ENCODE measurements at places on chromosomes 1 and 21. TPM values are rescaled to one million over a fixed set of nuclear protein-coding genes. Genes with fewer than 3 reads are reported as not detected.

DNA sequence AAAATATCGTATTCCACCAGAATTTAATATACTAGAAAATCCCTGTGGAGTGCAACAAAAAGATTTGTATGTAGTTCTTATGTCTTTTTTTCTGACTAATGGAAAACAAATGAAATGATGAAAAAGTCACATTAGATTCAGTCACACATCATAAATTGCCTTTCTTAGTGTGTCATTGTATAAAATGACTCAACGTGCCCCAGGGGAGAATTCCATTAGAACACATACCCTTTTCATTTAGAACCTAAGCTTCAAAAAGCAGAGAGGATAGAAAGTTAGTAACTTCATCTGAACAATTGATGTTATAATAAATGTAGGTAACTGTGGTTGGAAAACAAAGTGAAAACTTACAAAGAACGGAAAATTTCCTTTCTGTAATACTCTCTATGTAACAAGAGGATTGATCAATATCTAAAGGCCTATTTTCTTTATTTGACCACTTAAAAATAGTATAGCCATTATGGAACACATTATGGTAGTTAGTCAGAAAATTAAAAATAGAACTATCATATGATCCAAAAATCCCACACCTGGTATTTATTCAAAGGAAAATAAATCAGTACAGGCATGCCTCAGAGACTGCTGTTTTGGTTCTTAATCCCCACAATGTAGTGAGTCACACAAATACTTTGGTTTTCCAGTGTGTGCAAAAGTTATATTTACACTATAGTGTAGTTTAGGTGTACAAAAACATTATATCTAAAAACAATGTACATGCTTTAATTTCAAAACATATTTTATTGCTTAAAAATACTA is 1016.1 kb downstream of the KCNT2 start:
- DNase-seq: no peak
- H3K27me3 ChIP-seq: no peaks in the 10 kb centered on the region
- no peaks in the 10 kb centered on the region for H3K36me3 ChIP-seq
- H3K4me1 ChIP-seq: no peaks in the 10 kb centered on the region
- no peak overlapping the region for H3K27ac ChIP-seq

TBX19 gene
- 0.76 TPM for total RNA-seq

GRCh38 chr1:183472488-183473216 is at the start of gene SMG7:
Gene SMG7, plus strand, starts transcription at chr1:183472499. Its CDS starts 122 bp downstream, at chr1:183472621.
- no peaks in the 10 kb centered on the region for H3K36me3 ChIP-seq
- H3K4me3 ChIP-seq: peak within 1 kb of the TSS; percentile 90
- H3K27ac ChIP-seq: peak within 1 kb of the TSS; percentile 97

DNA sequence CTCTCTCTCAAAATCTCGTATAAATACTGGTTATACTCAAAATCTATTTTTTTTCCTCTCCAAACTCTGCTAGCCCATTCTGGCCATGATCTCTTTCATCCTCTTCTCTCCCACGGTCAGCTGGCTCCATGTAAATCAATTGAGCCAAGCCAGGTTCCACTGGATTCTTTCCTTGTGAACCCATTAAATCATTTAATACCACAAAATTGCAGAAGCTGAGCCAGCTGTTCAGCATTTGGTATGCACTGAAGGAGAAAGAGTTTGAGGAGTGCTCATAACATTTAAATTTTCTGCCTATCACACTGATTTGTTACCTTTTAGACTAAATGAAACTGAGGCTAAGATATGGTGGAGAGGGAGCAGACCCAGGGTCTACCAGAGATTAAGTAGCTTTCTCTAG is 29.1 kb upstream of the TADA1 start:
- H3K27me3 ChIP-seq: no peaks in the 10 kb centered on the region
- H3K4me3 ChIP-seq: no peak overlapping the region
- no peak overlapping the region for H3K27ac ChIP-seq
- H3K36me3 ChIP-seq: no peaks in the 10 kb centered on the region
- no peaks in the 10 kb centered on the region for H3K4me1 ChIP-seq
- DNase-seq: no peak

DNA sequence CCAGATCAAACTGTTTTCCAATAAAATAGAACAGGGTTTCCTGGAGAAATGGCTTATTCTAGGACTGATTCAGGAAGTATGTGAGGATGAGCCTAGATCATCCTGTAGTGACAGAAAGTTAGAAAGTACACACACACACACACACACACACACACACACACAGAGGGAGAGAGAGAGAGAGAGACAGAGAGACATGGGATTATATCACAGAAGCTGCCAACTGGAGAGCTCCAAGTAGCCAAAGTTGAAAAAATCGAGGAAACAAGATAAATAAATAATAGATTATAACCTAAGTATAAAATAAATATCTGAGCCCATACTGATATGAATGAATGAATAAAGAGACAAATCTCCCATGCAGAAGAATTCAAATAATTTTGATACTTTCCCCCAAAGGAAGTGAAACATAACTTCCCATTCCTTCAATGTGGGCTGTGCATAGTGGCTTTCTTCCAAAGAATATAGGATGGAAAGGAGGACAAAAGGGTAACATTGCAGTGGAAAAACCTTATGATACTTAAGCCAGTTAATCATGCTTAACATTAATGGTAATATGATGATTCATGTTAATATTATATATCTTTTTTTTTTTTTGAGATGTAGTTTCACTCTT is 171.6 kb downstream of the NTPCR start:
- DNase-seq: no peak
- H3K27ac ChIP-seq: no peak overlapping the region
- H3K36me3 ChIP-seq: no peaks in the 10 kb centered on the region
- no peaks in the 10 kb centered on the region for H3K27me3 ChIP-seq
- no peak overlapping the region for H3K4me3 ChIP-seq

DNA sequence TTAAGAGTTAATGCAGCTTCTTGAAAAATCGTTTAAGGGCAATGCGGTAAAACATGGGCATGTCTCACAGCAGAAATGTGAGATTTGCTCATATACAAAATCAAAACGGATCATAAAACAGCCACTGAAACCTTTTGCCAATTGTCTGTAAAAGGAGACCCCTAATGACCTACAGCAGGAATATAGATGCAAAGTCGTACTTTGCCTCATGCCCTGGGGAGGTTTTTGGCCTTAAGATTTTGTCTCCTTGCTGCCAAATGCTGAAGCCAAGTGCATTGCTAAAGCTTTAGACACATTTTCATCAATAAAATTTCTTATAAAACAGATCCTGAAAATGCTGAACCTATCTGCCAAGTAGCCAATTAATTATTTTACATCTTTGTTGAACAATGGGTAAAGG is 226.9 kb downstream of the TGFB2 start:
- H3K4me3 ChIP-seq: no peak overlapping the region
- H3K27me3 ChIP-seq: no peaks in the 10 kb centered on the region
- H3K27ac ChIP-seq: no peak overlapping the region
- no peaks in the 10 kb centered on the region for H3K4me1 ChIP-seq
- H3K36me3 ChIP-seq: no peaks in the 10 kb centered on the region

GALNT2 gene
- total RNA-seq: 42.5 TPM
